ENCODE measurements at places on chromosomes 11 and 22.
A peak's percentile ranks its signal among the peaks of the same experiment; 100 is the strongest.

GRCh38 chr11:31060880-31061279 is 308.7 kb downstream of the DCDC1 start:
- no peak for DNase-seq

GRCh38 chr22:37672920-37673455 is 2.4 kb upstream of the LGALS1 start:
- DNase-seq, result no peak

DNA sequence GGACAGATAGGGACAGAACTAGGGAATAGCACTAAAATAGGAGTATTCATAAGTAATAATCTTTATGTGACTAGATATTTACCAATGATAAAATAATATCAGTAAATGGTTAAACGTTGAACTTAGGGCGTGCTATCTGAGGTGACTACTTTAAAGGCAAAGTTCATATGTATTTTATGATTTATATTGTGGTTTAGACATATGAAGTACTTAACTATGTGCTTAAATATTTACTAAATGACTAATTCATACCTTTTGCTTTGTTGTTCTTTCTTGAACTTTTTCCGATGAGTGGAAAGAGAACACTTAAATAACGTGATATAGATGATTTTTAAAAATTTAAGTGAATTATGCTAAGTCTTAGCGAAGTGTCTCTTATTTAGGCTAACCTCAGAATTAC is 14.7 kb downstream of the LUZP2 start:
- no peak for DNase-seq

- DNase-seq, result no peak
Observed at GRCh38 chr11:47152126-47152952, 24.3 kb downstream of the ARFGAP2 start.

DNA sequence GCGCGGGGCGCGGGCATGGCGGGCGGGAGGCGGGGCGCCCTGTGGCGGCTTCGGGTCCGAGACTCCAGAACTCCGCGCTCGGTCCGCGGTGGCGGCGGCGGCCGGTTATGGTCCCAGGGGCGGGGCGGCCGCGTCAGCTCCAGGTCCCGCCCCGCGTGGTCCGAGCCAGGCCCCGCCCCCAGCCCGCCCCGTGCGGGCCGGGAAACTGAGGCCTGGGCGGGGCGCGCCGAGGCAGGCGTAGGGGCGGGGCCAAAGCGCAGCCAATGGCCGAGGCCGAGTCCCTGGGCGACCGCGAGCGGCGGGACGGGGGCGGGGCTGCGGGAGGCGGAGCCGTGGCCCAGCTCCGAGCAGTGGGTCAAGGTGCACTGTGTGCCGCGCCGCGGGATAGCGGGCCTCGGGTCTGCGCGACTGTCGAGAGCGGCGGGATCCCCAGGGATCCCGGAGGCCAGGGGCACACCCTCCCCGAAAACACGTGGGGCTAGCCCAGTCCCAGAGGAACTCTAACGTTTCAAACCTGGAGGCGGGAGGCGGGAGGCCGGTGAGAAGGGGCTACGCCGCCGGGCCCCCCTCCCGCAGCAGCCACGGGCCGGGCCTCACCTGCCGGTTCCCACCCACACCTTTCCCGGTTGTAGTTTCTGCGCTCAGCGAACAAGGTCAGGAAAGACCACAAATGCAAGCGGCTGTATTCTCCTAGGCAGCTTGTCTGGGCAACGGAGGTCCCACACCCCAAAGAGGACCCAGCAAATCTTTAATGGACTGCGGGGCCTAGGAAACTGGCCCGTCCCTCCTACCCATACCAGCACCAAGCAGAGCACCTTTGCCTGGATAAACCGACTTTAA is at the start of gene SLC25A1:
TSS of gene SLC25A1 (minus strand) at position 80 of the 840 bp plus-strand sequence. CDS start at position 17, 63 bp downstream.
- peak; percentile 79 for DNase-seq

- DNase-seq, result no peak
Observed at GRCh38 chr11:109422870-109423465, 978 bp downstream of the C11orf87 start.

DNA sequence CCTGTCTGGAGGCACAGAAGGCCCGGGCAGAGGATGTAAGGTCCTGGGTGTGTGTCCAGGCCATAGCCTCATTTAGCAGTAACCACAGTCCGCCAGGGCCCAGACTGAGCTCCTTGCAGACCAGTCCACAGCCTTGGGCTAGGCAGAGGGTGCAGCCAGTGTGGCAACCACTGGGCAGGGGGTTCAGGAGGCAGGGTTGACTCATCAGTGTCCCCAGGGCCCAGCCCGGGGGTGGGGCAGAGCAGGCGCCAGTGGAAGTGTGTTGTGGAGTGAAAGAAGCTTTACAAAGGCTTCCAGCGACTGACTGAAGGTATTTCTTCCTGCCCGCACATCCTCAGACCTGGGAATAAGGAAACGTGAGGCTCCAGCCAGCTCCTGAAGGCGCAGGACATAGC is 27.7 kb upstream of the WNT11 start:
- DNase-seq, result no peak
